Esophagus mucosa (tissue), 1 donor: ENCODE measurements at places on chromosomes 11 and 22. TPM values are rescaled to one million over a fixed set of nuclear protein-coding genes. Genes with fewer than 3 reads are reported as not detected.

SPON1 gene
- total RNA-seq: 3.1 TPM

HBE1 gene
- not detected for total RNA-seq

TESMIN gene
- 5.2 TPM for total RNA-seq

STX5 gene
- 25.1 TPM for total RNA-seq

WNT11 gene
- total RNA-seq: 0.08 TPM

MPPED2 gene
- 0.72 TPM for total RNA-seq

C22orf39 gene
- total RNA-seq: 11.8 TPM

KCNK4 gene
- total RNA-seq: not detected

BDNF gene
- total RNA-seq: 0.92 TPM

LMO1 gene
- total RNA-seq: not detected

SULT4A1 gene
- not detected for total RNA-seq

MGAT3 gene
- total RNA-seq: 0.44 TPM

CDC42EP1 gene
- 117 TPM for total RNA-seq

ACRV1 gene
- total RNA-seq: not detected

CRYBB2 gene
- not detected for total RNA-seq

MMP27 gene
- not detected for total RNA-seq

LUZP2 gene
- total RNA-seq: 1.3 TPM

OR51G2 gene
- not detected for total RNA-seq

APOA4 gene
- not detected for total RNA-seq

THRSP gene
- not detected for total RNA-seq

ARHGAP20 gene
- 2.6 TPM for total RNA-seq

LDHAL6A gene
- total RNA-seq: not detected

TRIM49 gene
- total RNA-seq: not detected

NLRP6 gene
- total RNA-seq: 0.12 TPM

ANKK1 gene
- total RNA-seq: 0.72 TPM

PSMC3 gene
- 88.2 TPM for total RNA-seq

KCNJ1 gene
- not detected for total RNA-seq

SLC22A6 gene
- not detected for total RNA-seq

DENND6B gene
- 2.3 TPM for total RNA-seq

RAD9A gene
- total RNA-seq: 15.3 TPM

TSPAN18 gene
- total RNA-seq: 2.3 TPM

SMC1B gene
- total RNA-seq: not detected

RFPL2 gene
- total RNA-seq: not detected

MUC2 gene
- total RNA-seq: 0.08 TPM

BRD1 gene
- 23.8 TPM for total RNA-seq

TRIM51 gene
- total RNA-seq: not detected

HEPN1 gene
- not detected for total RNA-seq

DDX25 gene
- not detected for total RNA-seq

KCNJ5 gene
- 0.08 TPM for total RNA-seq

CRYBB3 gene
- total RNA-seq: 0.64 TPM

TRIM48 gene
- not detected for total RNA-seq

NUP50 gene
- total RNA-seq: 67.8 TPM

SNX32 gene
- 0.12 TPM for total RNA-seq

TMPRSS13 gene
- total RNA-seq: 29.9 TPM

OR56A1 gene
- not detected for total RNA-seq
